ENCODE measurements at places on chromosomes 2 and 18. TPM values are rescaled to one million over a fixed set of nuclear protein-coding genes. Genes with fewer than 3 reads are reported as not detected.

DNA sequence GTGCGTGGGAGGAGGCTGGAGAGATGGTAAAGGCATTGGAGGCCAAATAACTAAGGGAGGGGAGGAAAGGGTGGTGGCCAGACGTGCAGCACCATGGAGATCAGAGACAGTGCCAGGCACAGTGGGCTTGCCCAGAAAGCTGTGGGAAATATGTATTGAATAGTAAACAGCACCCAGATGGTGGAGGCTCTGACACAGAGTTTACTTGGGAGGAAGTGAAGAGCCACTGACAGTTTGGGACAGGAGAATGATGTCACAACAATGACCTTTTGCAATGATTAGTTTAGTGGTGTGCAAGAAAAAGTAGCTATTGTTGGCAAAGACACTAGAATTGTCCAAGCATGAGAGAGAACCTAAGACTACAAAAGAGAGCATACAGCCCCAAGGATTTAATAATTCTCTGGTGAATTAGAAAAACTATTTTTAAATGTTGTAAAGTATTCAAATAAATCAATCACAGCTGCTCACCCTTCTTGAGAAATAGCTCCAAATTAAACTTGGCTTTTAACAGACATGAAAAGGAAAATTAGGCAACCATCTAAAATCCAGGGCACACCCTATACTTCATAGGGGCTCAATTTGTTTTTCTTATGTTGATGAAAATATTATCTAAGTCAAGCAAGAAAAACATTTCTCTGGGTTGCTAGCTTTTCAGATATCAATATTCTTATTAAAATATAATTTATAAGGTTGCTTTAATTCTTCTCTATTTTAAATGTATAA, 458.7 kb upstream of the HNRNPA3 start:
- no peaks in the 10 kb centered on the region for H3K36me3 ChIP-seq
- no peak overlapping the region for H3K4me3 ChIP-seq
- H3K27me3 ChIP-seq: no peaks in the 10 kb centered on the region
- no peaks in the 10 kb centered on the region for H3K4me1 ChIP-seq
- no peak for DNase-seq
- H3K27ac ChIP-seq: no peak overlapping the region

DNA sequence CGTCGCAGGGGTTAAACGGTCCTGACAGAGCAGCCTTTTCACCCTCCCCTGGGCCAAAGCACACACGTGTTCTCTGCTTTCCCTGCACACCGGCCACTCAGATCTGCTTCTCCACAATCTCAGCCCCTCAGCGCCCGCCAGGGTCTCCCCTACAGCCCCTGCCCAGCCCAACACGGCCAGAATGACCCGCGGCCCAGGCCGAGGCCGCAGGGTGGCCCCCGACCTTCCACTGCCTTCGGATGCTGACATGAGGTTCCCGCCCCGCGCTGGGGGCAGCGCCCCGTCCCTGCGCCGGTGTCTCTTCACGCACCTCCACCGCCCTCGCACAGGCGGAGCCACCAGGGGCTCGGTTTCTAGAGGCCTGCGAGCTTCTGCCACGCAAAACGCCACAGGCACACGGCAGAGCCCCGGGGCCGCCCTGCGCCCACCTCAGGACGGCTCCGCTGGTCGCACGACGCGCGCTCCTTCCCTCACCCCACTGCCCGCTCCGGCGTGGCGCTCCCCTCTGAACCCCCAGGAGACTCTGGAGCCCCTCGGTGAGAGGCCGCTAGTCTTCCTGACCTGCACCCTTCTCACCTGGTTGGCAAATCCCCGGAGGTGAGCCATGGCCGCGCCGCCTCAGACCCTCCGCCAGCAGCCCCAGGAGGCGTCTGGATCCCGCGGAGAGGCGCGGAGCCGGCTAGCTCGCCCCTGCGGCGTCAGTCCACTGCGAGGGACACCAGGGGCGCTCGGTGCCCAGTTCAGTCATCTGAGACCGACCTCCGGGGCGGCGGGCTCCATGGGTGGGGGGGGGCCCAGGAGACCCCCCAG, 749 bp downstream of the STK25 start:
- peaks cover 27% of the 10 kb centered on the region for H3K4me1 ChIP-seq
- peak; percentile 91 for DNase-seq
- H3K27ac ChIP-seq: peak overlapping the region; percentile 90
- H3K27me3 ChIP-seq: peaks cover 8% of the 10 kb centered on the region
- no peaks in the 10 kb centered on the region for H3K36me3 ChIP-seq
- H3K4me3 ChIP-seq: peak overlapping the region; percentile 83

DNA sequence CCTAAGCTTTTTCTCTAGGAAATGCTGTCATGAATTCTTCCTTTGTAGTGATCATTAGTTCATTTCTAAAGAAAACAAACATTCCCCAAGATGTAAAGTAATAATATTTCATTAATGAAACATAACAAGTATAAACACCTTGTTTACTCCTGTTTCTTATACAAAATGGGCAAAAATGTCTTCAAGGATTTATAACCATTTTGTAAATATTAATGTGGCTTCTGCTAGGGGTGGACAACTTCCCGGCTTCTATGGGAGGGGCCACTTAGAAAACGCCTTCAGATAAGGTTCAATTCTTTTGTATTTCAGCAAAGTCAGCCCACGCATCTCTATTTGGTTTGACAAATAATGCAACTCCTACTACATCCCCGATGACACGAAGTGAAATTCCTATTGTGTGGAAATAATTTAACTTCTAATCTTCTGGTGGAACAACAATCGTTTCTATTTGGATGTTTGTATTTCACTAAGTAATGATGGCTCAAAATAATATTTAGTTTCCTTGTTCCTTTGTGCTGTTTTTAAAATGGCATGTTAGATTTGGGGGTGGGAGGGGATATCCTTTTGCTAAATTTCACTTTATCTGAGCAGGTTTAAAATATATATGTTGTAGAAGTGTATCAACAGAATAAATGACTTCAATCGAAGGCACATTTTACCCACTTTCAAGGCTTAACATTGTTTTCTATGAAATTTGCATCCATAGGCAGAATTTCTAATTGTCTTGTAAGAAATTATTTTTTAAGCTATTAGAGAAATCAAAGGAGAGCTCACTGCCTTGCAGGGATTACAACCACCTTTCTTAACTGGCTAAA, 14.7 kb upstream of the HOXD1 start:
- peaks cover 65% of the 10 kb centered on the region for H3K27me3 ChIP-seq
- no peak overlapping the region for H3K4me3 ChIP-seq
- peaks cover 22% of the 10 kb centered on the region for H3K4me1 ChIP-seq
- no peak overlapping the region for H3K27ac ChIP-seq

DNA sequence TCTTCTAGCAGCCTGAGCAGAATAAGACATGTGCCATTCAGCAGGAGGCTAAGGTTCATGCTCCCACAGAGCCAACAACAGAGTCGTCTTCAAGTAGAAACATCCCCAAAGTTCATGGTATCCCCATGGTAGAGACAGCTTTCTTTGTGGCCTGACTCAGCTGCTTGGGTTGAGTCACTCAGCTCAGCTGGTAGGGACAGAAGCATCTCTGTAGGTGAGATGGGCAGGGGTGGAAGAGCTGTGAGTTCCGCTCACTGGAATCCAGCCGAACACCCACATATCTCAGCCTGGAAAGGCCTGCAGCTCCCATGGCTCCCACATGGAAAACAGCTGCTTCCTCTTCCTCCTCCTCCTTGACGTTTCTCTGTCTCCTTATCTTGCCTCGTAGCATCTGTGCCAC, 792.7 kb downstream of the RNF144A start:
- no peaks in the 10 kb centered on the region for H3K36me3 ChIP-seq
- no peaks in the 10 kb centered on the region for H3K4me1 ChIP-seq
- H3K27ac ChIP-seq: no peak overlapping the region

SLC40A1 gene
- polyA plus RNA-seq: 116 TPM

GRCh38 chr2:37918742-37919186, 6.3 kb upstream of the RMDN2 start:
- no peak overlapping the region for H3K4me3 ChIP-seq
- DNase-seq: no peak
- no peaks in the 10 kb centered on the region for H3K27me3 ChIP-seq
- no peaks in the 10 kb centered on the region for H3K4me1 ChIP-seq
- H3K36me3 ChIP-seq: no peaks in the 10 kb centered on the region
- H3K27ac ChIP-seq: peak overlapping the region; percentile 68

DNA sequence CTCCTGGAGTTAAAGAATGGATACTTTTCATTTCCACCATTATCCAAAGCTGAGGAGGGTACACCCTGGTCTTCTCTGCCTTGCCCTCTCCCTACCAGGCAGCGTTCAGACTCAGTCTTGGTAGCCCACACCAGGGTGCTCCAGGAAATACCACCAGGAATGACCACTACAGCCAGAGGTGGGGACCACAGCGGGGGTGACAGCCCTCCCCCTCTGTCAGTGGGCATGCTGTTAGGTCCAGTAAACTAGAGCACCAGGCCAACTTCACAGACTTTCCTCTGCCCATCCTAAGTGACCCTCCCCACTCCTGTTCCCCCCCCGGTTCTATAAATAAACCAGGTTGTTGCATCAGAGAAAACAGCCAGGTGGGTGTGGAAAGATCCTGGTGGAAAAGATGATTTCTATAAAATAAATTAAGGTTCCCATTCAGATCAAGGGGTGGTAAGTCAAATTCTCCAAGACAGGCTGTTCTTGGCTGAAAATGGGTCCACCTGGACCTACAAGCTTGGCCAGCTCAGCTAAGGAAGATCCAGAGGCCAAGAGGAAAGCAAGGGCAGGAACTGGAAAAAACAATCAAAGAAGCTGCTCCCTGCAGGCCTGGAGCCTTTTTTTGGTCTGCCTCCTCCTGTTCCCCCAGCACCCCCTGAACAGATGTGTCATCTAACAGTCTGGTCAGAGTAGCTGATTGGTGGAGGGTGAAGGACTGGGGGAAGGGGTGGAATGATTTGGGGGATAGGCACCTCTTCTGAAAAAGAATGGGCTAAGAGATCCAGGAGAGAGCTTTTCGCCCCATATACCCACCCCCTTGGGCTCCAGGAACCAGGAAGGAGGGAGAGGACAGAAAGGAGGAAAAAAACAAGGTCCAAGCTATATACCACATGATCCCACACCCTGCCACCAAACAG, 2.3 kb downstream of the RAB11FIP5 start:
- peaks cover 11% of the 10 kb centered on the region for H3K4me1 ChIP-seq
- H3K27ac ChIP-seq: peak overlapping the region; percentile 17
- no peaks in the 10 kb centered on the region for H3K27me3 ChIP-seq
- peak overlapping the region; percentile 96 for H3K4me3 ChIP-seq
- no peaks in the 10 kb centered on the region for H3K36me3 ChIP-seq

GAL3ST2 gene
- not detected for polyA plus RNA-seq

DNA sequence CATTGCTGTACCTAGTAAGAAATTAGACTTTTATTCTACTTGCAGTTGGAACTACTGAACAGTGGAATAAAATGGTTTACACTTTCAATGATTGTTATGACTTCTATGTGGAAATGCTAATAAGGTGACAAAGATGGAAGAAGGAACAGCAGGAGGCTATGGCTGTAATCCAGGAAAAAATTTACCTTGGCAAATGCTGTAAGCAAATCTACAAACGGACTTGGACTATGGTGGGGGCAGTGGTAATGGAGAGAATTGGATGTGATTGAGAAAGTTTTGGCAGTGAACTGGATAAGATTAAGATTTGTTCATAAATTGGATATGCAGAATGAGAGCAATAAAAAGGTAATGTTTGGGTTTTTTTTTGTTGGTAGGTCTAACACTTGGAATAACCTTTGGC, 111.0 kb upstream of the ERBB4 start:
- H3K4me3 ChIP-seq: no peak overlapping the region
- no peak for DNase-seq
- no peaks in the 10 kb centered on the region for H3K36me3 ChIP-seq
- peaks cover under 1% of the 10 kb centered on the region for H3K27me3 ChIP-seq

GRCh38 chr2:873651-874580, 76.7 kb upstream of the SNTG2 start:
- no peak overlapping the region for H3K4me3 ChIP-seq
- H3K27me3 ChIP-seq: no peaks in the 10 kb centered on the region
- H3K27ac ChIP-seq: no peak overlapping the region
- no peaks in the 10 kb centered on the region for H3K4me1 ChIP-seq

DNA sequence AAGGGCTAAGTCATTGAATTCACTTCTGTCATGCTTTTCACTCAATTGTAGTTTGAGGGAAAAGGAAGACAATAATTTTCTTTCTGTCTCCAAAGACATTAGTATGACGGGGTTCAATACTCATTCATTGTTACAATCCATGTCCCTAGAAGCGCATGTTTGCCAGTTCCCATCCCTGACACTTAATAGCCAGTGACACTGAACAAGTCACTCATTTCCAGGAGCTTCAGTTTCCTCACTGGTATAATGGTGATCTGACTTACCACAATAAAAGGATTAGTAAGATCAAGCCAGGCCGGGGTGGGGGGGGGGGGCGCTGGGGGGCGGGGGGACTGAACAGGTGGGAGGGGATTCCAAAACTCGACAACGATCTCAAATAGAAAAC, 144.8 kb upstream of the MAP3K20 start:
- no peaks in the 10 kb centered on the region for H3K4me1 ChIP-seq
- H3K27me3 ChIP-seq: no peaks in the 10 kb centered on the region
- H3K4me3 ChIP-seq: no peak overlapping the region

VWA3B gene
- 0.13 TPM for polyA plus RNA-seq
